ENCODE measurements at places on chromosomes 12 and 14. TPM values are rescaled to one million over a fixed set of nuclear protein-coding genes. Genes with fewer than 3 reads are reported as not detected.
A peak's percentile ranks its signal among the peaks of the same experiment; 100 is the strongest.

- DNase-seq = no peak
Measured at GRCh38 chr14:100890061-100890850, 13.3 kb downstream of the RTL1 start.

DNA sequence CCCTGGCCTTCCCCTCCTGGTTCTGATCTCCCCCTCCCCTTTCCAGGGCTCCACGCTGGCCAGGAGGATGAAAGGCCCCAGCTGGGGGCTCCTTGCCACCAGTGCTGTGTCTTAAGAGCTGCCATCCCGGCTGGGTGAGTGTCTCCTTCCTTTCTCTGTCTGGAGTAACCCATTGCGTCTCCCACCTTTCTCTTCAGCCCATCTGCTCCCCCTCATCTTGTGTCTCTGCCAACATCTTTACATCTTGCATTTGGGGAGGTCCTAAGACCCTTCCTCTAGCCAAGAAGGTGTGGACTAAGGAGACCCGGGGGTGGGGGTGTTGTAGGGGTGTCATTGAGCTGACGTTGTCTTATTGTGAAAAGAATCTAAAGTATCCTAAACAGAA, 505 bp downstream of the BCL2L2 start:
- no peak for DNase-seq

DNA sequence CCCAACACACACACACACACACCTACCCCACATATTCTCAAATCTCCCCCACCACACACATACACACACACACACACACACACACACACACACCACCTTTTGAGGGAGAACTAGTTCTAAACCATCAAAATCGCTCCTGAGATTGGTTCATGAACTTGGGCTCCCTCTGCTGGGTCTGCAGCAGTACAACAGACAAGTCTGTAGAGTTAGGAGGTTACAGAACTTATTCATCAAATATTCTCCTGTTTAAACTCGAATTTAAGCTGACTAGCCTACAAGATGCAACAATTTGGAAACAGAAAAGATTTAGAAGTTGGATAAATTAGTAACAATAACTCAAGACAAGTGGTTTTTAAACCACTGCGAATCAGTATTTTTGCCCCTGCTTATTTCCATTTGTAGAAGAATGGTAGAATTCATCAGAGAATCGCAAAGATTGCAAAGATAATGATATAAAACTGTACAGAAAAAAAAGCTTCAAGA, 136.4 kb upstream of the USP15 start:
- DNase-seq = peak; percentile 65

DNA sequence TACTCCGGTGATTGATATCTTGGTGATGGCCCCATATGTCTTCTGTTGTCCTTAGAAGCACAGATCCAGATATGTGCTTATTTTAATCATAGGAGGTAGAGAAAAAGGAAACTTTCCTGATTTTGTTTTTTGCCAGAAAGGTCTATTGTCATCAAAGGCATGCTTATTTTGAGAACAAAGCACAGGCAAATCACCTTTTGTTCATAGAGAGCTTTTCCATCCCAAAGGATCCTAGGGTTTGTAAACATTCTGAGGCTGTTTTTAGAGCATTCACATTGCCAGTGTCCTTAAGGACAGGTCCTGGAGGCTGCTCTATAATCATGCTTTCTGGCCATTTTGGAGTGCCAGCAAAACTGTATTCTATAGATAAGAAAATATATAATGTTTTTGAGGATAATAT, 148.5 kb upstream of the SEL1L start:
- no peak for DNase-seq

- no peak for DNase-seq
Measured at GRCh38 chr12:23098110-23098509, 473.1 kb downstream of the ETNK1 start.

DNA sequence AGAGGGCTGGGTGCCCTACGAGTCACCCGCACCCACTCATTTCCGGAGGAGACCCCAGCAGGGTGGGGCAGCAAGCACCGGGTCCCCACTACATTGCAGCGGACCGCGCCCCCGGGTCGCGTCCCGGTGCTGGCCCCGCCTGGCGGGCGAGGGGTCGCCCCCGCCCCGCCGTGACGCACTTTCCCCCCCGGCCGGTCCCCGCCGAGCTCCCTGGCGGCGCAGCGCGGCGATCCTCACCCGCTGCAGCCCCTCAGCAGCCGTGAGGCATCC, 106.1 kb downstream of the PRICKLE1 start:
- DNase-seq = peak; percentile 43

Gene KCNJ8
- not detected for total RNA-seq

GRCh38 chr12:110756611-110757010, 13.9 kb upstream of the PPP1CC start:
- DNase-seq = no peak

DNA sequence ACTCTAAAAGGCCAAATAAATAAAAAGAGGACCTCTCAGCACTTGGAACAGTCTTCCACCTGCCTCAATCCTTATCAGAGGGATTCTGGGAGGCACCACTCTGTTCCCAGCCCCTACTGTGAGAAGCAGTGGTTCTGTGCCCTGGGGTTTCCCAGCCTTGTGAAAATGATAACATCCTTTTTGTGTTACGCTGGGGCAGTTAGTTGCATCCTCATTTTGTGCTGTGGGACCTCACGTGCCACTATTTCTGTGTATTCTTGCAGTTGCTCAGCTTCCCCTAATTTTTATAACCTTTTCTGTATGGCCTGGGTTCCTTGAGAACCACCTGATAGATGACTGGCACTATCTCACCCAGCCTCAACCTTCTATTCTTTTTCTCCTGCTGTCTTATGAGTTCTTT, 10.8 kb upstream of the CMA1 start:
- DNase-seq = no peak

- DNase-seq = peak; percentile 56
Measured at GRCh38 chr12:126663304-126664094, 1598.3 kb downstream of the AACS start.

- DNase-seq = peak; percentile 48
Measured at GRCh38 chr14:65462411-65462810, 49.9 kb downstream of the FUT8 start.

GRCh38 chr12:4535092-4535491, 3.6 kb upstream of the RAD51AP1 start:
- no peak for DNase-seq

DNA sequence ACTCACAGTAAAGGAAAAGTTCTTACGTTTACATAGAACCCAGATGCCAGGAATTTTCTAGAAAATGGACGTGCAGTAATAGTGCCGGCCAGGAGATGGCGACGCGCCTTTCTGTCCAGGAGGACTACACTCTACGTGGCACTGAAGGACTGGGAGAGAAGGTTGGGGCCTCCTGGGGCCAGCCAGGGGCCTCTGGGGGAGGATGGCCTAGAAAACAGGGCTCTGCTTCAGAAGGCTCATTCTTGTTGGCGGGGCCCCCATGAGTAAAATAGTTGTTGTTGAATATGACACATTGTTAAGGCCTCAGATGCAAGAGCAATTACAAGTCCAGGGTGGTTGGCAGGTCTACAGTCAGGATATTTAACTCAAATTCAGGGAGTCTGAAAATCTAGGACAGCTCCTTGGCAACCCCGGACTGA, 120.1 kb upstream of the MAX start:
- peak; percentile 78 for DNase-seq

- DNase-seq = no peak
Measured at GRCh38 chr12:94205822-94206221, 57.4 kb downstream of the PLXNC1 start.

DNA sequence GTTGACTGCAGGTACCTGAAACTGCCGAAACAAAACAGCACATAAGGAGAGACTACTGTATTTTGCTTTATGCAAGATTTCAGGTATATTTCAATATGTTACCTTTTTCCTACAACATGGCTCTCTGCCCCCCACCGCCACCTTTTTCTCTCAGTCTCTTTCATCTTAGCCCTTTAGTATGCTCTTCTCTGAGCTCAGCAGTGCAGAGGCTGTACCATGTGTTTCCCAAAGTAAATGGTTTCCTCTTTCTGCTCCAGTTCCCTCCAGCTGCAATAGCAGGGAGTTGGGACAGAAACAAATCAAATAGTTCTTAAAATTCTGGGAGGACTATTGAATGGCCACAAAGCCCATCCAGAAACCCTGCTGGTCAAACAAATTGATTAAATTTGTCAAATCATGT, 4.3 kb downstream of the AMN1 start:
- DNase-seq = no peak

Gene IL31
- 4.0 TPM for total RNA-seq

GRCh38 chr14:53841109-53842099, 115.2 kb downstream of the BMP4 start:
- DNase-seq = no peak

Gene MPHOSPH9
- total RNA-seq = 128 TPM

Gene PRB2
- total RNA-seq = not detected

- DNase-seq = no peak
Measured at GRCh38 chr12:68462803-68463202, 130.6 kb upstream of the MDM1 start.

Gene STON2
- 0.19 TPM for total RNA-seq

- DNase-seq = peak; percentile 52
Measured at GRCh38 chr12:66409195-66409871, 107.0 kb downstream of the HELB start.

DNA sequence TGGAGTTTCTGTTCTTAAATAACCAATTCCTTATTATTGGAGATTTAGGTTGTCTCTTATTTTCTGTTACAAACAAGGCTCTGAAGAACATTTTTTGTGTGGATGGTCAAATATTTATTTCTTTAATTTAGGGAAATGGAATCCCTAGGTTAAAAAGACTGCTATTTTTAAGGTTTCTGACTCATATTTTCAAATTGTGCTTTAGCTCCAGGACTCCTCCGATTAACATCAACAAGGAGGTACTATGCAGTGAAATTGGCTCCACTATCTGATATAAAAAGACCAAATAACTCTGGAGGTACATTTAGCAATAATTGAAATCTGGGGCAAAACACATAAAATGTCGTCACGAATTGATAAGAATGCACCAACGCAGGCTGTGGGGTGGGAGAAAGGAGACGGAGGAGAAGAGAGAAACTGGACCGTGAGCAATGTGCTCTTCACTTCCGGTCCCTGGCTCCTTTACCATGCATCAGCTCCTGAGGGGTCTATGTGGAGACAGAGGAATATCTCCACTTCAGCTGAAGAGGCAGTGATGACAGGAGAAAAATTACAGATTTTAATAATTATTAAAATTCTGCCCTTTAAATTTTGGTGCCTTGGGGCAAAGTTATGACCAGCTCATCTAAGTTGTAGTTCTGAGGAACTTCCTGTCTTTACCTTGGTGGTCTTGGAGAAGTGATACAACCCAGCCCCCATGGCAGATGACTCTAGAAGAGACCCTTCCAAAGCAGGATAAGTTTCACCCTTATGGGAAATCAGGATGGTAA, 90.2 kb upstream of the BTG1 start:
- DNase-seq = no peak

Gene SOX5
- 1.1 TPM for total RNA-seq

Gene ZDHHC22
- not detected for total RNA-seq

- DNase-seq = peak; percentile 66
Measured at GRCh38 chr12:46523863-46524770, 151.5 kb upstream of the SLC38A2 start.

GRCh38 chr12:131573631-131574394, 137.1 kb upstream of the SFSWAP start:
- no peak for DNase-seq

Gene PCED1B
- total RNA-seq = 76.3 TPM

DNA sequence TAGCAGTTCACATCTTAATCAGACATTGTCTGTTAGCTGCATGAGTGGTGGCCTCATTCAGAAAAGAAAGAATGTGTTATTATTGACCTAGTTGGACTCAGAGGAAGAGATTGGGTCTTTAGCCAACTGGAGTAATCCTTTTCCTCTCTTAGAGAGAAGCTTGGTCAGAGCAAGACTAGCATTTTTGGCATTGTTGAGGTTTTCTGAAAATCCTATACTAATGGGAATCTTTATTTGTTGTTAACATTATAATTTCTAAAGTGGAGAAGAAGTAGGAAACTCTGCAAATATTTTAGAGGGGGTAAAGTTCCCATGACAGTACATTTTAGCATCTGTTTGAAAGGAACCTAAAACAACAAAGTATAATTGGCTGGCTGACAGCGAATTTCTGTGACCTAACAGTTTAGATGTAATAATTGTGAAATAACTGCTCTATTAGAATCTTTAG, 9.7 kb downstream of the TOX4 start:
- DNase-seq = no peak

Gene SLCO1B1
- not detected for total RNA-seq

DNA sequence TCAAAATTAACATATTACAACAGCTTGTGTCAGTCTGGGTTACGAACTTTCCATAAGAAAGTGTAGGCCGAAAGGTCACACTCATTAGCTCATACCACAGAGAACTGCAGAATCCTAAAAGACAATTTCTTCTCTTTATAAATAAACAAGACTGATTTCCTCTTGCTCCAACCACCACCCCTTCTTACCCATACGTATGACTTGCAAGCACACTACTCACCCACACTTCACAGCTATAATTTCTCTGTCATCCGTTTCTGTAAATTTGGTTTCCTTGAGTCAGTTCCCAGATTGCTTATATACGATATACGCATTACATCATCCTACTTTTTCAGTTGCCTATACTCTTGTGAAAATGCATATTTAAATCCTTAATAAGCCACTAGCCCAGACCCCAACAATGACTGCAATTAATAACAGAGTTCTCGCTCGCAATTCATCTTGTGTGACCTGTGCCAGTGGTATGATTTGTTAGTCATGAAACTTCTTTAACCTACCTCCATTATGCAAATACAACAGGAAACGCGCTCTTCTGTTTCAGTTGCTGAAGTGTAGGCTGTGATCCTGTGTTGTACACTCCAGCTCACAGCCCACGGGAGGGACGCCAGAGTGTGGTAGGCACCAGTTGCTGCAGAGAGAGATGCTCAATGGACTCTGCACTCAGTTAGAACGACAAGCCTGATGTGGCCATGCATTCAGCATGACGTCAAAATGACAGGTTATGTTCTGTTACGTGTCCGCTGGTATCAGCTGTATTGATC, 417.6 kb downstream of the PDZRN4 start:
- no peak for DNase-seq

Gene TPH2
- total RNA-seq = not detected

GRCh38 chr14:103492156-103492925, 30.3 kb downstream of the CKB start:
- DNase-seq = no peak

DNA sequence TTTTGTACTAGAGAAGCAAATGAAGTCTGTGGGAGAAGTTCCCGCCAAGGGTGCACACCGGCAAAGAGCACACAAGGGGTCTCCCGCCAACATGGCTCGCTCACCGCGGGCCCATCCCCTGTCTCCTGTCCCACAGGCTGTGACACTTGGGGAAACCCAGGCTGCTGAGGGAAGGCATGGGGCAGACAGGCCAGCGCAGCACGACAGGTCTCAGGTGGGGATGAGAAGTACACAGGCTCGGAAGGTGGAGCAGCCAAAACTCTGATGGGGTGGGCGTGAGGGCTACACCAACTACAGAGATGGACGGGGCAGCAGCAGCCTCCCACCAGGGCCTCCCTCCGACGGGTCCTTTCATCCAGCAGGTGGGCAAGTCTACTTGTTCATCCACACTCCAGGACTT, 64.4 kb downstream of the RNF34 start:
- DNase-seq = no peak

DNA sequence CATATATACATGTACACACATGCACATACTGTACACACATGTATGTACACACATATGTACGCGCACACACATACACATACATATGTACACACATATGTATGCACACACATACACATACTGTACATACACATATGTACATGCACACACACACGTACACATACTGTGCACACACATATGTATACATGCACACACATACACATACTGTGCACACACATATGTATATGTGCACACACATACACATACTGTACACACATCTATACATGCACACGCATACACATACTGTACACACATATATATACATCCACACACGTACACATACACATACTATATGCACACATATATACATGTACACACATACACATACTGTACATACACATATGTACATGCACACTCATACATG, 119.4 kb downstream of the ZFP36L1 start:
- no peak for DNase-seq

Measured in activated CD4-positive, alpha-beta T cell treated with anti-CD3 and anti-CD28 coated beads for 36 hours (primary cell).